OCI-M1 (cell line): ENCODE measurements at places on chromosomes 1 and 21.

DNA sequence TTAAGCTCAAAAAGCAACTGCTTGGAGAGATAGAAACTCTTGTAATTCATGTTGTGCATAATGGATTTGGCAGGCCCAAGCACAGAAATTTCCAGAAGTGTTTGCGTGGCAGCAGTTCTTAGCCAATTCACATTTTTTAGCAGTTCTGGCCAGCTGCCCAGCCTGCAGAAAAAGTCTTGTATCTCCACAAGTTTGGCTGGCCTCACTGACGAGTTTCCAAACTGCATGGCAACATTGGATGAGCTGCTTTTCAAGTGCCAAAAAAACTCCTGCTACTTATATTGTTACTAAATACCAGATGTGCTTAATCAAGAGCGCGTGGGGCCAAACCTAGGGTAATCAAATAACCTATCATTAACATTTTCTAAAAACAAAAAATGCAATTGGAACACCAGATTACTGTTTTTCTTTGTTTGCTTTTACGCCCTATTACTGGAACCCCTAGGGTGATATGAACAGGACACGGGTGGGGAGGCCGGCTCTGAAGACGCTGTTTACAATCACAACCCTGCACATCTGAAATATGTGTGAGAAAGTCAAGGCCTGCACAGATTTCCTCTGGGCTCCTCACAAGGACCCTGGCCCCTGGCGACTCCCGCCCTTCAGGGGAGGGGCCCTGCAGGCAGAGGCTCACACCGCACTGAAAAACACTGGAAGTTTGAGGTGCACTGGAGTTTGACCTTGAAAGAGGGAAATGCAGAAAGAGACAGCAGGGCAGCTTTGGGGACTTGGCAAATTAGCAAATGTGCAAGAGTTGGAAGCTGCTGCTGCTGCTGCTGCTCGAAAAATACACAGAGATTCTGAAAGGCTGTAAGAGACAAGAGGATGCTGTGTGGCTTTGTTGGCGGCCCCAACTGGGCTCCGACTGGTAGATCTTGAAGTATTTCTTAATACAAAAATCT, 55.2 kb upstream of the TARBP1 start:
- DNase-seq: no peak

- DNase-seq: peak; percentile 4
Measured at GRCh38 chr1:9201401-9202239, 33.0 kb upstream of the H6PD start.

- no peak for DNase-seq
Measured at GRCh38 chr1:184499616-184500015, 112.8 kb downstream of the C1orf21 start.

DNA sequence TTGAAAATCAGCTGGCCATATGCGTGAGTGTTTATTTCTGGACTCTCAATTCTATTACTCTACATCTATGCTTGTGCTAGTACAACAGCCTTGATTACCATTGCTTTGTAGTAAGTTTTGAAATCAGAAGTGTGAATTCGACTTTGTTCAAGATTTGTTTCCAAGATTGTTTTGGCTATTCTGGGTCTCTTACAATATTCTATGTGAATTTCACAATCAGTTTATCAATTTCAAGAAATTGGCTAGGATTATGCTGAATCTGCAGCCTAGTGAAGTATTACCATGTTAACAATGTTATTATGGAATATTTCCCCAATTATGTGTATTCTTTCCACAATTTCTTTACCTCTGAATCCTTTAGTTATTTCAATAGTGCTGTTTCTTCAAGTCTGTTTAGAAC, 19.5 kb downstream of the SFPQ start:
- DNase-seq: no peak

- peak; percentile 73 for DNase-seq
Measured at GRCh38 chr1:214281720-214282629, 1.0 kb downstream of the SMYD2 start.

- peak; percentile 98 for DNase-seq
Measured at GRCh38 chr1:247906504-247907047, 11.2 kb downstream of the OR2W3 start.

DNA sequence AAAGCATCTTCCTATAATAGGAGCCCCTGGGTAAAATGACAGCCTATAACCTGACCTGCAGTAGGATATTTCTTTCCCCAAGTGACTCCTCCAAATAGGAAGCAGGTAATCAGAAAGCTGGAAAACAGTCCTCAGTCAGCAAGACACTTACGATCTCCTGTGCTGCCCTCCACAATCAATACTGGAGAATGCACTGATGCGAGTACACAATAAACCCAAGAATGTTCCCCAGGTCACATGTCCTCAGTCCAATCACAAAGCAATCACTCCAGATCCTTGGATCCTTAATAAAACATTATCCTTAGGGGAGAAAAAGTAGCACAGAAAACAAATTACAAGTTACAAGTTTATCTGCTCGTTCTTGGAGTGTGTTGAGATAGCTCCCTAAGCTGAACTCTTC, 233.1 kb downstream of the SLC45A1 start:
- no peak for DNase-seq

DNA sequence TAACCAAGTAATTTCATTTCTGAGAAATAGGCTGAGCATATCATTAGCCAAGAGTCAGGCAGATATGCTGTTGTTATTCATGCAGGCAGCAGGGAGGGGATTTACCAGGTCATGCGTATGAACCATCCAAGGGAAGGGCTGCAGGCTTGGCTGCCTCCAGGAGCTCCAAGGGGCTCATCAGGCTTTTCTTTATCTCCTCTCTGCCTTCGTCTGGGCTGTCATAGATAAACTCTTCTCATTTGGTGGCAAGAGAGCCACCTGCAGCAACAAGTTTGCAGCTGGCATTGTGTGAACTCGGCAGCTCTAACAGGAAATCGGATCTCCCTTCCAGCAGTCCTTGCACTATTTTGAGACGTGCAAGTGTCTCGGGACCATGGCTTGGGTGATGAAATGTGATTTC, 7.5 kb downstream of the CCDC27 start:
- peak; percentile 13 for DNase-seq

DNA sequence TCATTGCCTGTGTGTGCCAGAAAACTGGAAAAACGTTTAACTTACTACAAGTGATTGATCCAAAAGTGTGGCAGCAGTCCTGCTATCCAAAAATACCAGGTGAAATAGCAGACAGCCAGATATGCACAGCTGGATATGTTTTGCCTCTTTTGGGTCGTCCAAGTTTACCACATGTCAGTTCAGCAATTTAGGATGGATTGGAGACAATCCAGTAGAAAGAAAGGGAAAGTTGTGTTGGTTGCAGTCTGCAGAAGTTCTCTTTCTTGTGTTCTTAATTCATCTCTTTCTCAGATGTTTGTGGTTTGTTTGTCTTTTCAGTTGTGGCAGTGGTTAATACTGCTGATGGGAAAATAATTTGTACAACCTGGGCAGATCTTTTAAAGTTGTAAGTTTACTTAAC, 645.0 kb downstream of the PTPRC start:
- no peak for DNase-seq

DNA sequence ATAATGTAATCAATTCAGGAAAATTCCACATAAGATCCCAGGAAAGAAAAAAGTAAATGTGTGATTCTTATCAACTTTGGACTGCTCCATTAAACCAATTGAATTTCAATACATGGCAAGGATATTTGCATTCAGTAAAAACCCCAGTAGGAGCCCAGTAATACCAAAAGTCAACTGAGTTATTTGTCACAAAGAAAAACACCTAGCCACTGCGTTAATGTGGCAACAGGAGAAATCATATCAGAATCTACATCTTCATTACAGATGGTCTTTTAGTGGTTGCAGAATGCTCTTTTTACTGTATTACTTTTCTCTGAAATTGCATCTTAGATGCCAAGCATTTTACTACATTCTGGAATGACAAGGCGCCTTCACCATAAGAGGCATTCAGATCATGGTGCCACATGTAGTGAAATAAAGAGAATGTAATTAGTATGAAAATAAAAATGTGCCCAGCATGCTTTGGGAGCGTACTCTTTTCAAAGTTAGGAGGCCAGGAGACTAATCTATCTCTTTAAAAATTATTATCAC, 180.7 kb downstream of the PATJ start:
- DNase-seq: no peak

DNA sequence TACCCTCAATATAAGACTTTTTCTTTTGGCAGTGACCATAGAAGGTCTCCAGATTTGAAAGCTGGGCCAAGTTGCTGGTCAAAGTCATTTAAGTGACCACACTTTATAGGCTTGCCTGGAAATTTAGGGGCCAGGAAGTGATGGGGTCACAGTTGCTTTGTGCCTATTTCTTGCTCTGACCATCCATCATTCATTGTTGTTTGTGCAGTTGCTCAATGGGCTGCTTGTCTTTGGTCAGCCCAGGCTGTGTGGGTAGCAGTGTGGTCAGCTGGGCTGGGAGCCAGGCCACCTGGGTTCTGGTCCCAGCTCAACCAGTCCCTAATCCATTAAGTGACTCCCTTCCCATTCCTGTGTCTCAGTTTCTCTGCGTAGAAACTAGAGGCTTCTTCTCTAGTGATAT, 2.1 kb upstream of the OTUD7B start:
- no peak for DNase-seq

GRCh38 chr1:176820391-176821031, 344.0 kb downstream of the ASTN1 start:
- no peak for DNase-seq

DNA sequence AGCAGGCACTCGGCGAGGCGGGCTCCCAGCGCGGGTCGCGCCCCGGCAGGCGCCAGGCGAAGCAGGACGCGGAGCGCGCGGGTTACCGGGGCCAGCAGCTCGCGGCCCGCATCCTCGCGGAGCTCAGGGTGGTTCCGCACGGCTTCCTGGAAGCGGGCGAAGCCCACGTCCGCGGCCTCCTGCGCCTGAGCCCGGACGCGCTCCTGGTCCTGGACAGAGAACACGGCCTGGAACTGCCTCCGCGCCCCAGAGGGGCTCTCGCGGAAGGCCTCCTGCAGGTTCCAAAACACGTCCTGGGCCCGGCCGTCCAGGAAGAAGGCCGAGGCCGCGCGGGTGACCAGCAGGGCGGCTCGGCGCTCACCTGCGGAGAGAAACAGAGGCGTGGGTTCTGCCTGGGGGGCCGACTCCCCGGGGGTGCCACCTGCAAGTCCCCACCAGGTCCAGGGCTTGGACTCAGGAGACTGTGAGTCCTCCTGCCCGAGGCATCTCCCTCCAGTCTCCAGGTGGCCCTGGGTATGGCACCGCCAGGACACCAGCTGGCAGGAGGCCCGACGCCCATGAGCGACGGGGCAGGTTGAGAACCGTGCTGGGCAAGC, 11.4 kb downstream of the TTC34 start:
- DNase-seq: no peak

- peak; percentile 88 for DNase-seq
Measured at GRCh38 chr1:150234566-150235293, 1.2 kb downstream of the ANP32E start.

DNA sequence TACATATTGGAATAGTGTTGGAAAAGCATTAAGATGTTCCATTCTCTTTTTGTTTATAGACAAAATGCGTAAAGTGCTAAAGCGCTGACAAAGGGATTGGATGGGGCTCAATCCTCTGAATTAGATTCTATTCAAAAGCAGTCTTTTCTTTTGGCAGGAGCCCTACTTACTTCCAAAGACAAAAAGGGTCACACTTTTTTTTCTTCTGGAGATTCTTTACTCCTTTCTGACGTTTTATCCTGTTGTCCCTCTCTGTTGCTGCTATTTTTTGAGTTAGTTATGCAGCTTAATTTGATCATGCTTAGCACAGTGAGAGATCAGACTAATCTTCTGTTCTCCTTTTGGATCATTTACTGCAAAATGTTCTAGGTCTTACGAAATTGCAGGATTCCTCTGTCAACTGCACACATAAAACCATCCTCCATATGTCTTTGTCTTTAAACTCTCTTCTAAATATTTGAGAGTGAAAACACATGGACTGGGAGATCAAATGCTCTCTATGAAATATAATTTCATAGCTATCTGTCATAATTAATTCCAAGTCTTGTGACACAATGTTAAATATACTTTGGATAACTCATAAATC, 656.4 kb upstream of the ADGRL2 start:
- DNase-seq: no peak

GRCh38 chr1:237186675-237187074, 144.7 kb downstream of the RYR2 start:
- no peak for DNase-seq

- DNase-seq: peak; percentile 32
Measured at GRCh38 chr1:27563591-27564471, 40.1 kb downstream of the AHDC1 start.

DNA sequence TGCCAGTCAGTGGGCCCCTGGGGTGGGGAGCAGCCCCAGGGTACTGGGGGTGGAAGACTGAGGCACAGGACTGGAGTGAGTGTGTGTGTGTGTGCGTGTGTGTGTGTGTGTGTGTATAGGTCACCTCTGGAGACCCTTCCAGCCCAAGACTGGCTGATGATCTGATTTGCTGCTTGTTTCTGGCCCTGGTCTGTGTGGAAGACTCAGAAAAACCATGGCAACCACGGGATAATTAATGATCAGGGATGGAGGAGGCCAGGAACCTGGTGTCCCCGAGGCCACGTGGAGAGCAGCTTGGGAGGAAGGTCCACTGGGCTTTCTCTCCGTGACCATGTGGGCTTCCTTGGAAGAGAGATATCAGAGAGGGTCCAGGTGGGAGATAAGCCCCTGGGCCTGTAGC, 4.8 kb upstream of the ACTL8 start:
- no peak for DNase-seq

DNA sequence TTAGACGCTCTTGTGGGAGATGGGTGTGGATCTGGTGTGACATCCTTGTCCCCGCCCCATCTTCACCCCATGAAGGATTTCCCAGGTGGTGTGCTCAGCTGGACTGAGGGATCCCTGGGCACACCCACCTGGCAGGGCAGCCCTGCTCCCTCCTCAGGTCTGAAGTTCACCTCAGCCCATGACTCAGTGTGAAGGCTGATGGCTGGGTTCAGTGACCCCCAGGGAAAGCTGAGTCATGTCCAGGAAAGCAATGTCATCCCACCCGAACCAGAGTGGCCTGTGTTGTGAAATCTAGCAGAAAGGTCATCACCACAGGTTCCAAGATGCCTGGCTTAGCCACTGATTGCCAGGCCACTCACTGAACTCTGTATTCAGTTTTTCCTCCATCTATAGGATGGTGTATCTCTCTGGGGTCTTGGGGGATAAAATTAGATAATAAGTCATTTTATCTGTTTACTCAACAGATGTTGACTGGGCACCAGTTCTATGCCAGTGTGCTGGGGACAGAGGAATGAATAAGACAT, 97.7 kb upstream of the JUN start:
- DNase-seq: peak; percentile 70

GRCh38 chr1:162974810-162975209, 94.4 kb upstream of the RGS4 start:
- no peak for DNase-seq

GRCh38 chr1:179952186-179952585, 2.4 kb upstream of the CEP350 start:
- no peak for DNase-seq

GRCh38 chr1:247406014-247406656, 9.8 kb upstream of the NLRP3 start:
- no peak for DNase-seq
